D721Med (cell line): ENCODE measurements at places on chromosomes 1 and 21.

DNA sequence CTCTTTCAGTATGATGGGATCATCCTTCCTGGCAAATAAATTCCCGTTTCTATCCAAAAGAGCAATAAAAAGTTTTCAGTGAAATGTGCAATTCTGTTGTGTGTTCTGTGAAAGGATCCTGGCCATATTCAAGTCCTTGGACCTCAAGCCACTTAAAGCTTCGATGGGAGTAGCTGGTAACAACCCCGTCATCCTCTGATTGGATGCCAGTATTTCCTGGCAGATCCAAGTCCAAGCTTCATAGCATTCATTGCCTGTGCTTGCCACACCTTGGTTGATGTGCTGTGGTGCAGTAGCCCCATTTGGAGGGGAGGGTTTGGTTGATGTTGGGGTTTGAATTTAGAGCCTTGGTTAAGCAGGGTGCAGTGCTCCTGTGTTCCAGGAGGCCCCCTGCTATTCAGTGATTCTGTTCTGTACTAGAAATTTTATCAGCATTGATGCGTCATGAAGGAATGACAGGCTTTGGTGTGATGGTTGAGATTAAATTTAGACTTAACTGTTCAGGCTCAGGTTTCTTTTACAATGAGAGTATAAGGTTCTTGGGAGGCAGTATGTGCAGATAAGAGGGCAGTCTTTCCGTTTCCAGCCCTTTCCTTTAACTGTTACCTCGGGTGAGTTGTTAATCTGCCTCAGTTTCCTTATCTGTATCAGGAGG is 4.9 kb downstream of the RPL11 start:
- no peak for DNase-seq

DNA sequence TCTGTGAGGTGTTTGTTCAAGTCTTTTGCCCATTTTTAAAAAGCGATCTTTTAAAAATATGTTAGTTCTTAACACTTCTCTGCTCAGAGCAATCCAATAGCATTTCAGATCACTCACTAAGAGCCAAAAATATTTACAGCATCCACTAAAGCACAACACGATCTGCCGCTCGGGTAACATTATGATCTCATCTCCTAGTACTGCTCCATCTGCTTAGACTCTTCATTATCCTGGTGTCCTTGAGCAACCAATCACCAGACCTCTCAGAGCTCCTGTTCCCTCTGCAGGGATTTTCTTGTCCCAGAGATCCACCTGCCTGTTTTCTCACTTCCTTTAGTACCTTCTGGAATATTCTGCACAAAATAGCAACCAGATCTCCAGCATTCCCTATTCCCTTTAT is 235.3 kb upstream of the ESRRG start:
- no peak for DNase-seq

DNA sequence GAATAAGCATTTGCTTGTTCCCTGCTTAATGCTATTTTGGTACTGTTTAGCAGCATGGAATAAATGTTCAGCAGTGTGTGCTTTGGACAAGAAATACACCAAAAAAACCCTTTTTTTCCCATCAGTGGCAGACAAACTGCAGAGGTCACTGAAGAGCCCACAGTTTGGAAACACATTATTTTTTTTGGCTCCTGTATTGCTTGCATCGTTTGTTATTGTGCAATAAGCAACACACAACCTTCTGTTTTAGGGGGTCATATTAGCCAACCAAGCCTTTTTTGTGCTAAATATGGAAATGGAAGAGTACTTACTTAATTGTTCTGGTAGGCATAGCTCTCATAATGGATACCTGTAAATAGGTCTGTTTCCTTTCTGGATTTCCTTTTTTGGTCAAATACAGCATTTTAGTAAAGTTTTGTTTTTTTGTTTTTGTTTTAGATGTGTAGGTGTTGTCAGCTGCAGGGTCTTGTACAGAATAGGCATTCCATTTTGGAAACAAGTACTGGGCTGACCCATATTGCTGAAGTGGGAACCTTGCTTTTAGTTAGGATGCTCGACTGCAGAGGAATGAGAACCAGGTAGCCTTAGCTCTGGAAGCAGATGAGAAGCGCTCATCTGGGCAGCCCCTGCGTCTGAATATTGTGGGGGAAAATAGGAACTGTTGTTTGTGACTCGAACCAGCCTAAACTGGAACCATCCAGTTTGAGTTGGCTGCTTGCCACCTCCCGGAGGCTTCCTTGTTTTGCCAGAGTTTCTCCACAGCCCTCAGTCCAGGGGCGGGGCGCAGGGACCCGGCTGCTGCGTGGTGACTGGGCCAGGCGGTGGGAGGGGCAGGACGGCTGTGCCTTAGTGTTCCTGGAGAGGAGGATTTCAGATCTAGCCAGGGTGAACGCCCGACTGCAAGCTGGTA is 38.4 kb downstream of the SPEN start:
- DNase-seq, result no peak

- DNase-seq, result no peak
Observed at GRCh38 chr1:41240781-41241353, 1.2 kb downstream of the SCMH1 start.

GRCh38 chr1:115118611-115119010 is 29.3 kb upstream of the TSPAN2 start:
- DNase-seq, result no peak

DNA sequence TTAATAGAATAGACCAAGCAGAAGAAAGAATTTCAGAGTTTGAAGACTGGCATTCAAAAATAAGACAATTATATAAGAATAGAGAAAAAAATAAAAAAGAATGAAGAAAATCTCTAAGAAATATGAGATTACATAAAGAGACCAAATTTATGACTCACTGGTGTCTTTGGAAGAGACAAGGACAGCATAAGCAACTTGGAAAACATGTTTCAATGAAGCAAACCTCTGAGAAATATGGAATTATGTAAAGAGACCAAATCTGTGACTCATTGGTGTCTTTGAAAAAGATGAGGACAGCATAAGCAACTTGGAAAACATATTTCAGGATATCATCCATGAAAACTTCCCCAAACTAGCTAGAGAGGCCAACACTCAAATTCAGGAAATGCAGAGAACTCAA is 60.4 kb upstream of the LYPLAL1 start:
- no peak for DNase-seq

GRCh38 chr21:45448810-45449657 is 44.1 kb downstream of the COL18A1 start:
- no peak for DNase-seq

- no peak for DNase-seq
Observed at GRCh38 chr1:36448530-36449056, 1.7 kb downstream of the OSCP1 start.

DNA sequence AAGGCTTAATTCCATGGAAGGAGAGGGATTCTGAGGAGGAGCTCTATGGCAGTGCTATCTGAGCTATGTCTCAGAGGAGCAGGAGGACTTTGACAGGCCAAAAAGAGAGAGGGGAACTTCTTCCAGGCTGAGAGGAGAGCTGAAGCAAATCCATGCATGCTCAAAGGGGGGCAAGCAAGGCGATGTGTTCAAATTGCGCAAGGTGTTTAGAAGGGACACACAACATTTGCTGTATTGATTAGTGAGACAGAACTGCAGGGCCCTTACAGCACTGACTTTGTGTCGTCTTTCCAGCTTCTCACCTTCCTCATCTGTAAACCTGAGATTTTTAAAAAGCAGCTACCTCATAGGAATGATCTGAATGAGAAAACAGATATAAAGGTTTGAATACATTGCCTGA is 145.3 kb downstream of the DAB1 start:
- DNase-seq, result no peak

- DNase-seq, result no peak
Observed at GRCh38 chr1:204319462-204319861, 40.3 kb downstream of the PLEKHA6 start.

GRCh38 chr1:225762444-225762843 is 15.2 kb upstream of the SRP9 start:
- no peak for DNase-seq

DNA sequence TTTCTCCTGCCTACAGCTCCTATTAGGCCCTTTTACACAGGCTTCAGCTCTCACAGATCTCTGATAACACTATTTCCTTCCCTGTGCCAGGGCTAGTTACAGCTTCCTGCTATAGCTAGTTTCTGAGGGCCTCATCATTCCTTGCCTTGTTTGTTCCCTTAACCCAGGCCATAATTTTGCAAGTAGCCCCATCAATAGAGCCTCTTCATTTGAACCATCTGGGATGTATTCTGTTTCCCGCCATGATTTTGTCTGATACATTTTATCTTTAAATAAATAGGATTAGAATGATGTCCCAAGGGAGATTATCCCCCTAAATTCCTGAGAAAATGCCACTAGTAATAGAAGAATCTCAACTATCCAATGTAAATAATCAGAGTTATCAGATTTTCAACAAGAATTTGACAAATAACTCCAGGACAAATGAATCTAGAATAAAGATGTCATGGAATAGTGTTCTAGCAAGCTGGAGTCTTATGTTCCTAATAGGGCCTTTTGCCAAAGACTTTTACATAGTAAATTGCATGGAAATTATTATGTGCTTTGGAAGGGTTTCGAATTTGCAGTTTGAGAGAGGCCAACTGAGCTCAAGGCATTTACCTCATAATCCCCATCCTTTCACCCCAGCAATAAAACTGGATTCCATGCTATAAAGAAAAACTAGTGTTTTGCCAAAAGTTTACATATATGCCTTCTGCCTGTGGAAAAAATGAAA is 16.1 kb downstream of the IFT25 start:
- no peak for DNase-seq

DNA sequence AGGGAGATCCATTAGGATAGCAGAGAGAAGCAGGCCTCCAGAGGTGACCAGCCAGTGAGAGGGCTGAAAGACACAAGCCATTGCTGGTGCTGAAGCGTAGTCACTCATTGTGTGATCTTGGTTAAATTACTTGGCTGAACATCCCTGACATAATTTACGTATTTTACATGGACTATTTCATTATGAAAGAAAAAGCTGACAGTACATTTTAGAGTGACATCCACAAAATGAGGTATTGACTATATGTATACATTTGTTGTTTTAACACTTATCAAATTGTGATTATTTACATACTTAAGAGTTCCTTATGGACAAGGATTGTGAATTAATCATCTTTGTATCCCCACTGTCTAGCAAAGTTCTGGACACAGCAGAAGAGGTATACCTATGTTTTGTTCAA is 14.9 kb downstream of the DESI2 start:
- DNase-seq, result no peak

DNA sequence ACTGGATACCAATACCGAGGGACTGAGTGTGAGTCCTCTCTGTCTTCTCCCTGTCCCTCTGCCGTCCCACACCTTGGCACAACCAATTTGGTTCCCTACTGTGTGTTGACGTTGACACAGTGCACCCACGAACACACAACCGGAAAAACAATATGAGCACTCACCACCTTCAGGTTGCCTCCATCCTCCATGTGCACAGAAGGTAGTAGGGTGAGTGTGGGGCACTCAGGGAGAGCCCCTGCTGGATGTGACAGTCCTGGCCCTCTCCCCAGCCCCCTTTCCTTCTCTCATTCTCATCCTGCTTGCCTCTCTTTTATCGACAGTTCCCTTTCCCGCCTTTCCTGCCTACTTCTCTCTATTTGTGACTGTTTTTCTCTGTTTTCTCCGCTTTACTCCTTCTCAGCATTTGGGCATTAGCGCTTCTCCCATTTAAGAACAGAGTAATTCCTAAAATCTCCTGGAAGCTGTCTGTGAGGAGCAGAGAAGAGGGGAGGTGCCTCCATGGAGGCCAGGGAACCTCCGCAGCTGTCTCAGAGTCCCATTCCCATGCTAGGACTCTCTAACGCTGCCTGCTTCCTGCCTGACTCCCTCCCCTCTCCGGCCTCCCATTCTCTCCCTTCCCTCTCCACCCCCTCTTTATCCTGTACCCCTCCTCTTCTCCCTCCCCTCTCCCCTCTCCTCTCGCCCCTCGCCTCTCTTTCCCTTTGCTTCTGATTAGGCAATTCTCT is 16.4 kb downstream of the CADM3 start:
- no peak for DNase-seq

- no peak for DNase-seq
Observed at GRCh38 chr1:227401562-227402342, 83.5 kb upstream of the CDC42BPA start.

GRCh38 chr1:183604038-183604808 is 14.0 kb upstream of the NCF2 start:
- no peak for DNase-seq

- no peak for DNase-seq
Observed at GRCh38 chr1:3557366-3557765, 53.9 kb downstream of the MEGF6 start.

- no peak for DNase-seq
Observed at GRCh38 chr1:230375147-230375546, 51.0 kb downstream of the PGBD5 start.

GRCh38 chr1:212291505-212292134 is 6.4 kb downstream of the PPP2R5A start:
- peak; percentile 33 for DNase-seq

DNA sequence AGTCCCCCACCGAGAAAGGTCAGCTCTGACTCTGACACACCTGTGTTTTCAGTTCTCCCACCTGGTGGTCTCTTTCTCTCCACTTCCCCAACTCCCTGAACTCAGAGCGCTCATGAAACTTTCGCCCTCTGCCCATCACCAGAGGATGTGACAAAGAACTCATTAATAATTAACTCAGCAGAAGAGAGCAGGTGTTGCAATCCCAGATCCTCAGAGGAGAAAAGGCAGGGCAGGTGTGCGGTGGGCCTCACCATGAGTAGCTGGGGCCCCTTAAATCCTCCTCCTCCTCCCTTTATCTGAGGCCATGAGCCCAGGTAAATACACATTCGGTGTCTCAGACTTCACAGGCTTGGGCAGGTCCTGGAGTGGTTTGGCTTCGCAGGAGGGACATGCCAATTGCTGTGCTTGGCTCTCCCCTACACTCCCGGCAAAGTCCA is 1.7 kb upstream of the LAMB3 start:
- DNase-seq, result no peak

DNA sequence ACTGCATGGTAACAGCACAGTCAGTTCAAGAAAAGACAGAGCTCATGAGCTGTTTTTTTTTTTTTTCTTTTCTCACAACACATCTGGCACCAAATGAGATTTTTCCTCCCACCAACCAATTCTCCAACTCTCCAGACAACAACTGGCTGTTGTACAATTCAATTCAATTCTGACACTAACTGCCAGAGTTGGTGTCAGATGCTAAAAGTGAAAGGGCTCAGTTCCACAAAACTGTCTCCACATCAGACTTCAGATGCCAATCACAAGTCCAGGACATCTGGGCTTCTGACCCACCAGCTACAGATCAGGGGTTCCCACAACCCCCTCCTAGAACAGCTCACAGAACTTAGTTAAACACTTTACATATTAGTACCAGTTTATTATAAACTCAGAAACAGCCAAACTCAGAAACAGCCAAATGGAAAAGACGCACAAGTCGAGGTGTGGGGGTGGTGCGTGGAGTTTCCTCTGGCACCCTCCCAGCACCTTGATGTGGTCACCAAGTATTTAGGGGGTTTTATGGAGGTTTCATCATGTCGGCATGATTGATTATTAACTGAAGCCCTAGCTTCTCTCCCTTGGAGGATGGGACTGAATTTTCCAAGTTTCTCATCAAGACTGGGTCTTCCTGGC is 39.2 kb upstream of the LRRC8D start:
- no peak for DNase-seq

- DNase-seq, result no peak
Observed at GRCh38 chr1:76770979-76771378, 96.3 kb upstream of the ST6GALNAC5 start.

DNA sequence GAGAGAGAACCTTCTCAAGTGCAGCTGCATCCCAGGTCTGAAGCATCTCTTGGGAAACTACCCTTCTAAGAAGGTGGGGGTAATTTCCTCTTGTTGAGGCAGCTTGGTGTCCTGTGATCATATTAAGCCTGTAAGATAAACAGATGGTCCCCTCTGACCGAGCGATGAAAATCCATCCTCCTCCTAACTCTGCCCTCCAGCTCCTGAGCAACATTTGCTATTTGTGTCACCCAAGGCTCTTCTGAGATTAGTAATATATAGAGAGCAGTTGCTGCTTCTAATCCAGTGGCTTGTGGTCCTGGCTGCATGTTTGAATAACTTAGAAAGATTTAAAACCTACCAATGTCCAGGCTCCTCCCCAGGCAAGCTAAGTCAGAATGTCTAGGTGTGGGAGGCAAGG is 123.7 kb downstream of the DISC1 start:
- DNase-seq, result peak; percentile 23
